ENCODE measurements at places on chromosomes 7 and 10.

GRCh38 chr7:84069033-84069432, 125.6 kb downstream of the SEMA3A start:
- no peak for DNase-seq

GRCh38 chr10:36141856-36142560, 499.9 kb upstream of the FZD8 start:
- no peak for DNase-seq

DNA sequence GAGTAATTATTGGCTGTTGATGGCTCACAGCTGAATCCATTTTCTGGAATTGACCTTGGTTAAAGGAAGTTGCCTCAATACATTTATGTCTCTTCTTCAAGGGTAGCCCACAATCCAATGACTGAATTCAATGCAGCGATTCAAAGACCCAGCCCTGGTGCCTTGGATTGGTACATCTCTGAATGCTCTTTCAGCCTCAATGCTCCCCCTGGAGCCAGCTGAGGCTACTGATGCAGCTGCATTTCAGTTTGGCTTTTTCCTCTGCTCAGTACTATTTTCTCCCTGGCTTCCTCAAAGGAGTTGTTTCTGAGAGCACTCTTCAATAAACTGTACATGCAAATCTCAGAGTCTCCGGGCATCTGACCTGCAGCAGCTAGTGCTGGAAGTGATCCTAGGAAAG, 633 bp upstream of the EBLN1 start:
- DNase-seq, result no peak

GRCh38 chr10:28199941-28200340, 102.9 kb downstream of the MPP7 start:
- no peak for DNase-seq

- no peak for DNase-seq
These were observed 143.9 kb downstream of the HIBADH start for GRCh38 chr7:27518561-27519350.
